ENCODE measurements at places on chromosomes 1 and 21. TPM values are rescaled to one million over a fixed set of nuclear protein-coding genes. Genes with fewer than 3 reads are reported as not detected.

Gene EXO1
- 25.9 TPM for total RNA-seq

Gene PER3
- total RNA-seq, result 0.98 TPM

Gene CRNN
- not detected for total RNA-seq

Gene S100A10
- 2,395 TPM for total RNA-seq

Gene KIAA0040
- 0.76 TPM for total RNA-seq

Gene ITGB2
- 0.70 TPM for total RNA-seq

Gene WNT9A
- 9.0 TPM for total RNA-seq

Gene CFHR2
- not detected for total RNA-seq

Gene S100A9
- total RNA-seq, result 1.2 TPM

Gene FCER1G
- not detected for total RNA-seq

Gene TPR
- 41.9 TPM for total RNA-seq

Gene HES3
- total RNA-seq, result not detected
